Stimulated activated CD8-positive, alpha-beta memory T cell treated with anti-CD3 and anti-CD28 coated beads, Interleukin-12 subunit alpha, Interleukin-12 subunit beta, amount 100 ng/mL, for 1 hour (primary cell): ENCODE measurements at places on chromosomes 12 and 14.

GRCh38 chr14:29681316-29681715, 246.3 kb downstream of the PRKD1 start:
- no peak for DNase-seq

DNA sequence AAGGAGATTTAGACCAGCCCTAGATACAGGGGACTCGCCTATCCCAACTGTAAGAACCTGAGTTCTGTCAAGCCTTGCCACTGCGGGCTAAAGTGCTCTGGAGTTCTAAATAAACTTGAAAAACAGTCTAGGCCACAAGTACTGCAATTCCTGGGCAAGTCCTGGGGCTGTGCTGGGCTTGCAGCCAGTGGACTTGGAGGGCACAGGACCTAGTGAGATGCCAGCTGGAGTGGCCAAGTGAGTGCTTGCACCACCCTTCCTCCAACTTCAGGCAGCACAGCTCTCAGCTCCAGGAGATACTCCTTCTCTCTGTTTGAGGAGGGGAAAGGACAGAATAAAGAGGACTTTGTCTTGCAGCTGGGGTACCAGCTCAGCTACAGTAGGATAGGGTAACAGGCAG, 307.6 kb upstream of the FBXO33 start:
- no peak for DNase-seq

DNA sequence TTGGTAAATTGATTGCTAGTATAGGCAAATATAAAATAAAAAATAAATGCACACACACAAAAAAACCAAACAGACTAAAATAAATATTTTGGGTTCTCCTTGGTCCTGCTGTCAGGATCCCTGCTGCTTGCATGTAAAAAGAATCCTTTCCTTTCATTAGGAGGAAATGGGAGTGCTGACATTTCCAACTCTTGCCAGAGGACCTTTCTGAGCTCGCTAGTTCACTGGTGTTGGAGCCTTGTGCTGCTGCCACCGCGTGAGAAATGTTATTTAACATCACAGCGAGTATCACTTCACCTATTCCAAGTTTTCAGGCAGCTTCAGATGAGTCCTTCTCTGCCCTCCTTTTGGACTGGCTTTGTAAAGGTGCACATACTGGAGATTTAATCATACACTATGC, 358.9 kb downstream of the NPAS3 start:
- no peak for DNase-seq

DNA sequence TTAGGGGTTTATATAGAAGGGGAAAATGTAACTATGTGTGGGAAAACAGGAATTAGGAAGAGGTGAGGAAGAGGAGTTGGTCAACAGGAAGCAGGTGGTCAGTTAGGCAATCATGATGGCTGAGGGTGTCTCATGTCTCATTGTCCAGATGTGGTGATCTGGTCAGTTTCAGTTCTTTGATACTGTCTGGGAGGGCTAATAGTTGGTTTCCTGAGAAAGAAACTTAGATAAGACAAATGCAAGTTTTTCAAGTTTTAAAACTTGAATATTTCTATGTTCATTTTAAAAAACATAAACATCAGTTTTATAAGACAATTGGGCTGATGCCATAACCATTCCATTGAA, 1121.8 kb upstream of the USP15 start:
- no peak for DNase-seq

GRCh38 chr12:32197421-32197820, 90.8 kb downstream of the BICD1 start:
- DNase-seq: no peak
